NCI-H510A treated with DMSO at 0.1 percent for 48 hours (cell line): ENCODE measurements at places on chromosomes 2 and 18.

GRCh38 chr2:157685572-157685971 is 56.9 kb upstream of the ACVR1C start:
- no peak for DNase-seq

GRCh38 chr18:45689396-45689795 is 34.6 kb upstream of the SLC14A1 start:
- no peak for DNase-seq

GRCh38 chr2:134623796-134624195 is 95.0 kb downstream of the TMEM163 start:
- DNase-seq: no peak

- no peak for DNase-seq
Observed at GRCh38 chr2:54595999-54596902, 127.2 kb upstream of the EML6 start.

- DNase-seq: no peak
Observed at GRCh38 chr2:180709392-180710145, 270.8 kb upstream of the UBE2E3 start.

- DNase-seq: no peak
Observed at GRCh38 chr2:38138419-38138818, 62.5 kb upstream of the CYP1B1 start.

- DNase-seq: no peak
Observed at GRCh38 chr18:49094979-49095632, 144.3 kb upstream of the SMAD7 start.

DNA sequence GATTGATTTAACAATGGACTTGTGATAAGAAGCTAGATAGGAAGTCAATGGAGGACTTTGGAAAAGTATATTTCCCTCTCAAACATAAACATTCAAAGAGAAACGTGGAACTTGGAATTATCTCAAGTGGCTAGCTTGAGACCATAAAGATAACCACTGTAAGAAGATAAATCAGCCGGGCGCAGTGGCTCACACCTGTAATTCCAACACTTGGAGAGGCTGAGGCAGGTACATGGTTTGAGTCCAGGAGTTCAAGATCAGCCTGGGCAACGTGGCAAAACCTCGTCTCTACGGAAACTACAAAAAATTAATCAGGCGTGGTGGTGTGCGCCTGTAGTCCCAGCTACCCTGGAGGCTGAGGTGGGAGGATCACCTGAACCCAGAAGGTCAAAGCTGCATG is 405.9 kb upstream of the ACVR2A start:
- no peak for DNase-seq

- no peak for DNase-seq
Observed at GRCh38 chr2:160375037-160375436, 118.6 kb downstream of the RBMS1 start.

DNA sequence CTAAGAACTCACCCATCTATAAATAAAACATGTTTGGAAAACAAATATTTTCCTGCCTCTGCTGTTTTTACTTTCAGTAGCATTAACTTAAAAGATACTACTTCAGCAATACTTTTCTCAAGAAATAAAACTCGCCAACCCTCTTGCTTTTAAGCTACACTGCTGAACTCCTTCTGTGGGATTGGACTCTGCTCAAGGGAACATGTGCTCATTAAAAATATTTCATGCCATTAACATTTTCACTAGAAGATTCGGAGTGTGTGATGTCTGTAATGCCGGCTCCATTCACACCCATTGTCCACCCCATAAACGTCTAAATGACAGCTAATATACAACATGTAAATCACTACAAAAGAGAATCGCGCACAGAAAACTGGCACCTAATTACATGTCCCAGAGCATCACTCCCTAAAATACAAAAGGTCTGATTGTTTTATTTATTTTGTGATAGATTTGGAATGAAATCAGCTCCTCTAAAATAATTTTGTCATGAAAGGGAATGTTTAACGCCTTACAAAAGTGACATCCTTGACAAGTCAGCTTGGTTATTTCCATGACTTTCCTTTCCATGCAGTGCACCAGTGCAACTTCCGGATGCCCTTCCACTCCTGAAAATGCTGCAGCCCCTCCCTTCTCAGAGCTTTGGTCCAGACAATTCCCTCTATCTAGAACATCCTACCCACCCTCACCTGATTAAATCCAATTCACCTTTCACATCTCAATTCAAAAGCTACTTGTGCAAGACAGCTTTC is 73.1 kb downstream of the ANKRD44 start:
- DNase-seq: no peak

DNA sequence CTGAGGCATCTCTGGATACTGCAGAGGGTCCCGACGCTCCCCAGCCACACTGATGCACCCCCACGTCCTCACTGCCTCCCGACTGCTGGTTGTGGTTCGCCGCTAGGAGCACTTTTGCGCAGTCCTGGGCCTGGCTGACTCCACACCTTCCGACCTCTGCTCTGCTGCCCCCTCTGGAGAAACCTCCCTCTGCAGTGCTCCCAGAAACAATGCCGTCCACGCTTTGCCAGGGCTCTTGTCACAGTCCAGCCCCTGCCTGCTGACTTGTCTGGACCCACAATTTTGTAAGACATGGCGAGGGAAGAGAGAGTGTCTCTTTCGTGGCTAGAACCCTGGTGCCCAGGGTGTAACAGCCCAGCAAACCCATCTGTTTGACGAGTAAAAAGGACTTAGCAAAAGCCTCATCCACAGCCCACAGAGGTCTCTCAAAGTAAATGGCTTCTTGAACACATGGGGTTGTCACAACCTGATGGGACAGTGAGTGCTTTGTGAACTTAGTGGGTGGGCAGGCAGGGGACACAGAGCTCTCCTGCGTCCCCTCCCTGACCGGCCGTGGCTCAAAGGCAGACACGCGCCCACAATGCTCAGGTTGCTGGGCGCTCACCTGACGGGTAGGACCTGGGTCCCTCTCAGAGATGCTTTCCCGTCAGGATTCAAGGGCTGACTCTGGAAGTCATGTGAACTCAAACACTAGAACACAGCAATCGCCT is 4.0 kb downstream of the COPS9 start:
- no peak for DNase-seq

DNA sequence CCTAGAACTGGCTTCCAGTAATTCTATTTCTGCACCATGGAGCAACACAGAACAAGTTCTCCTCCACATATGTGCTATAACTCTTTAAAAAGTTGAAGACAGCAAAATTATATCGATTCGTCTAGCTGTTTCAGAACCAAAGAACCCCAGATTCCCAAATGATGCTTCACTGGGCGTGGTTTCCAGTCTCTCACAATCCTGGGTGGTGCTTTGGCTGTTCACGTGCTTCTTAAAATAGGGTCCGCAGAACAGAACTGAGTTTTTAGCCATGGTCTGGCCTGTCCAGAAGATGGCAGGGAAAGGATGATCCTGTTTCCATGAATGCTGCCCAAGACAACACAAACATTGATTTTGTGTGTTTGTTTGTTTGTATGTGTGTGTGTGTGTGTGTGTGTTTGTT is 37.6 kb upstream of the PARD3B start:
- no peak for DNase-seq
